ENCODE measurements at places on chromosomes 2 and 18.
A peak's percentile ranks its signal among the peaks of the same experiment; 100 is the strongest.

DNA sequence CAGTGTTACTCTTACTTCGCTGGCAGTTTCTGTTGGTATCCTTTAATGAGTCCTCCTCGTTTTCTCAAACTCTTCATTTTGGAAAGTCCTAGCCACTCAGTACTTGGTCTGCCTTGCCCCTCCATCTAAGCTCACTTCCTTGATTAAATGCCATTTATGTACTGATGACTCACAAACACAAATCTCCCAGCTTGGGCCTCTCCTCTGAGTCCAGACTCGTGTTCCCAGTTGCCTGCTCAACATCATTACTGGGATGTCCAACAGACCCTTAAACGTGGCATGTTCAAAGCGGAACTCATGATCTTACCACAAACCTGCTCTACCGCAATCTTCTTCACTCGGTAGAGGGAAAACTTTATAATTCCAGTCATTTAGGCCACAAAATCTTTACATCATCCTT, 13.8 kb upstream of the CCDC68 start:
- DNase-seq, result no peak

DNA sequence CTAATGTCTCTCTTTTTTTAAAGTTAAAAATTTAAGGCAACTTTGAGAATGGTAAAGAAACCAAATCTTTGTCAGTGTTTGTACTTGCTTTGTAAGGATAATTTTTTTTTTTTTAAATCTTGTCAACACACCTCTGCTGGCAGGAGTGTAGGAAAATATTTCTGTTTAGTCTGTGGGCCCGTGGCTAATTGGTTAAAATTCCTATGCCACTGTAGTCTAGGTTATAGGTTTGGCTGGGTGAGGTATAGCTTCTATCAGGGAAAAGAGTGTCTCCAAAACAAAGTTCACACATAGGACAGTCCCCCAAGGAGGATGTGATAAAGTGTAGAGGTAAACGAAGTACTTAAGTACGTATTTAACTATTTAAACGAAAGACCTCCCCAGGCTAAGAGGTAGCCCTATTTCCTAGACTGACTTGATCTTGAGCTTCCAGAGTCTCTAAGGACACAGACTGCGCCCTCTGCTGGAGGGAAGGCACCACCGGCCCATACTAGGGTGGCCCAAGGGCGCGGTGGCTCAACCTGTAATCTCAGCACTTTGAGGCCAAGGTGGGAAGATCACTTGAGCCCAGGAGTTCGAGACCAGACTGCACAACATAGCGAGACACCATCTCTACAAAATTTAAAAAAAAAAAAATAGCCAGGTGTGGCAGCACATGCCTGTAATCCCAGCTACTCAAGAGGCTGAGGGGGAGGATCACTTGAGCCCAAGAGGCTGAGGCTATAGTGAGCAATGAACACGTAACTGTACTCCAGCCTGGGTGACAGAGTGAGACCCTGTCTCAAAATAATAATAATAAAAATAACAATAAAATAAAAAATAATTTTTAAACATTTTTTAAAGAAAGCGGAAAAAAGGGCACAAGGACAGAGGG, 8.9 kb downstream of the TEX44 start:
- DNase-seq, result no peak

GRCh38 chr2:234476766-234477165, 20.1 kb downstream of the ARL4C start:
- no peak for DNase-seq

DNA sequence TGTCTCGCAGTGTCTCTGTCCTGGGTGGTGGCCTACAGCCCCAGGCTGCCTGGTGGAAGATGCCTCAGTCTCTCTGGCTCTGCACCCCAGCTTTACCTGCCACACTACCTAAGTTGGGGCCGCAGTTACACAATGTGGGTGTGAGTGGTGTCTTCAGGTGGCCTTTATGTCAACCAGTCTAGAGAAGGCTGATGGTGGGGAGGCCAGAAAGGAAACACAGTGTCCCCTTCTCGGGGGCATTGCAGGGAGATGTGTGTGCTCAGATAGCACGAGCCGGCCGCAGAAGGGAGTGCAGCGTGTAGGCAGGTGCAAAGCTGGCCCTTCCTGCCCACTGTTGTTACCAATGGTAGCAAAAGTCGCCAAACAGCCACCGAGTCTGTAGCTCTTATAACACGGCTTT, 216.1 kb downstream of the SH3RF3 start:
- no peak for DNase-seq

DNA sequence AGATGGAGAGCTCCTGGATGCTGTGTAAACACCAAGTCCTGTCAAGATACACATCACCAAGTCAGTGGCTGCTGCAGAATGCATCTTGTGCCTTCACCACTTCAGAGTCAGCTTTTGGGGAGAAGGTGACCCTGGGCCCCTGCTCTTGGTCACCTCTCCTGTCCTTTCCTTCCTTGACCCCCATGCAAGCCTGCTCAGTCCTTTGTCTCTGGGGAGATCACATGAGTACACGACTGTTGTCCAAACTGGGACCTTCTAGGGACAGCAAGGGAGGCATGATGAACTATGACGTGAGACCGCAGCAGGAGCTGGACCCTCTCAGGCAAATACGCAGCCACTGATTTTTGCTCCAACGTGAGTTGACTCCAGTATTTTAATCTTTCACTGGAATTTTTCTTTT, 706.9 kb upstream of the ID2 start:
- no peak for DNase-seq

DNA sequence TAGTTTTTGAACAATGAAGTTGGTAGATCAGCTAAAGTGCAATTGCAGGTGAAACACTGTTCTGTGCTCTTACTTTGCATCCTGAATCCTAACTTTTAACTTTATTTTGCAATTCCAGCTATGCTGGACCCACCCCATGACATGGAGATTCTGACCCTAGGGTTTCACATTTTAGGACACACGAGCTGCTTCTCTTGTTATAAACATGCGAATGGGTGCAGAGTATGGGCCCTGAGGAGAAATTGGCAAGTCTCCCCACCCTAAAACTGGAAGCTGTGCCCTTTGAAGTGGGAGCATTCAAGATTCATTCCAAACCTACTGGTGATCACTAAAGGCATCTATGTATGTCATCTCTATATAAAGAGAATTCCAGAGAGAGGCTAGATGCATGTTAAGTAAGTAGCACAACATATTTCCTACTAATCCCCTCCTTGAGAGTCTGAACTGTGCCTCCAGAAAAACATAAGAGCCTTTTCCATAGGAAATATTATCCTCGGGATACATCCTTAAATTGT, 794.3 kb upstream of the ZEB2 start:
- no peak for DNase-seq

GRCh38 chr2:54380670-54381069, 75.5 kb upstream of the SPTBN1 start:
- no peak for DNase-seq

DNA sequence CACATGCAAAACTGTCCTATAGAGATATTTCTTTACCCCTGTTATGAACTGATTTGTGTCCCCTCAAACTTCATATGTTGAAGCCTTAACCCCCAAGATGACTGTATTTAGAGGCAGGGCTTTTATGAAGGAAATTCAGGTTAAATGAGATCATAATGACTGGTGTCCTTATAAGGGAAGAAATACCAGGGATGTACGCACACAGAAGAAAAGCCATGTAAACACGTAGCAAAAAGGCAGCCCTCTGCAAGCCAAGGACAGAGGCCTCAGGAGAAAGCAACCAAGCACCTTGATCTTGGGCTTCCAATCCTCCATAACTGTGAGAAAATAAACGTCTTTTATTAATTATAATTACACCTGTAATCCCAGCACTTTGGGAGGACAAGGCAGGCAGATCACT, 101.3 kb upstream of the NDUFV2 start:
- no peak for DNase-seq

GRCh38 chr2:169090133-169090820, 20.9 kb downstream of the DHRS9 start:
- DNase-seq, result no peak

DNA sequence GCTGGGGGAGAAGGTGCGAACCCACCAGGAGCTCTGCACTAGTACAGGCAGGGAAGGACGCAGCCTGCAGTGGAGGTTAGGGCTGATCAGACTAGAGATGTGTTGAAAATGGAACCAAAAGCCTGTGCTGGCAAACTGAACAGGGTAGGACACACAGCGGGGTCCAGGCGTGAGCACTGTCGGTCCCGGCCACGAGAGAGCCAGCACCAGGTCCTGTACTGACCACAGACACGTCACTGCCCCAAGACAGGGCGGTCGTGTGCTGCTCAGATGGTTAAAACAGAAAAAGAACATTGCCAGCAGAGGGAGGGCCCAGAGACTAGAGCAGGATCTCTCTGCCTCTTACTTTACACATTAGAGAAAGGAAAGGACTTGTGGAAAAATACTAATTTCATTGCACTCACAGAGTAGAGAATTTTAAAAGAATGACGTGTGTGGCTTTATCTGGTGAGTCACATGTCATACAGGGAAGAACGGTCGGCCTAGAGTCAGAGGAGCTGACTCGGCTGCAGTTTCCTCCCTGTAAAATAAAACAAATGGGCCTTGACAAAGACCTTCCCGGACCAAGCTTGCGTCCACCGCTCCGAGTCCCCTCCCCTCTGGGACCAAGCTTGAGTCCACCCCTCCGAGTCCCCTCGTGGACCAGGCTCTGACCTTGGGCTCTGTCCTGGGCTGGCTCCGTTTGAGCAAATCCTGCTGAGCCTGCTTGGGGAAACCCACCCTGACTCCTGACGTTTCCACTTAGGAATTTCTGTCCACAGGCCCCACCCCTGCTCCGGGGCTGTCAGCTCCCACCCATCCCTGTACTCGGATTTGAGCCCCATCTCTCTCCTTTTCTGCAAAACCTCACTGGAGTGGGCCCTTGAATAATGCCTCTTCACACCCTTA, 16.7 kb upstream of the ADI1 start:
- DNase-seq, result peak; percentile 54

GRCh38 chr2:201223089-201224073, 37.0 kb upstream of the CASP8 start:
- no peak for DNase-seq

DNA sequence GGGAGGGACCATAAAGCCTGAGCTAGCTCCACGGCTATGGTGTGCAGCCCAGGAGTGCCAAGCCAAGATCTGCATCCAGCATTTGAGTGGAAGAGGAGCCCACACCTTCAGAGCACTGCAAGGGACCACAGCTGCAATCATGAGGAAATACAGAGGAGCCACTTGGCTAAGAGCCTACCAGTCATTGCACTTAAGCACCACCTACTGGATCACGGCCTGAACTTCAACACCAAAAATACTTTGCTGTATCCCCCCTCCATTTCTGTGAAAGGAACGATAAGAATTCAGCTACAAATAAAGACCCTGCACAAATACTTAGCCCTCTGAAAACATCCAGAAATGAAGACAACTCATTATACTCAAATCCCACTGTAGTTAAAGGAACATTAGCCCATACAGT, 545.3 kb downstream of the TSN start:
- no peak for DNase-seq

DNA sequence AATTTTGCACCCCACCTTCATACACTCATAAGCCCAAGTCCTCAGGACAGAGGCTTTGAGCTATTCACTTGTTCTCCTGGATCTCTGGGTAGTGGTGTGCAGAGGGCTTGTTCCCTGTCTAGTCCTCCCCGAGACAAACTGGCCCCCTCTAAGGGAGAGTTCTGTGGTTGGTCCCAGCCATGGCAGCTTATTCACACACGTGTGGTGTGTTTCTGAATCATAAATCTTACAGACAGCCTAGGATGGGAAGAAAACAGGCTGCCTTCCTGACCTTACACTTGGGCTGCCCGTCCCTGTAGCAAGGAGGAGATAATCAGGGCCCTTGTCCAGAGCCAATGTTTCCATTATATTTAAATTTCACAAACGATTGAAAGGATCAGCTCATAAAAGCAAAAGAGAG, 255.0 kb downstream of the CLIP4 start:
- DNase-seq, result no peak

DNA sequence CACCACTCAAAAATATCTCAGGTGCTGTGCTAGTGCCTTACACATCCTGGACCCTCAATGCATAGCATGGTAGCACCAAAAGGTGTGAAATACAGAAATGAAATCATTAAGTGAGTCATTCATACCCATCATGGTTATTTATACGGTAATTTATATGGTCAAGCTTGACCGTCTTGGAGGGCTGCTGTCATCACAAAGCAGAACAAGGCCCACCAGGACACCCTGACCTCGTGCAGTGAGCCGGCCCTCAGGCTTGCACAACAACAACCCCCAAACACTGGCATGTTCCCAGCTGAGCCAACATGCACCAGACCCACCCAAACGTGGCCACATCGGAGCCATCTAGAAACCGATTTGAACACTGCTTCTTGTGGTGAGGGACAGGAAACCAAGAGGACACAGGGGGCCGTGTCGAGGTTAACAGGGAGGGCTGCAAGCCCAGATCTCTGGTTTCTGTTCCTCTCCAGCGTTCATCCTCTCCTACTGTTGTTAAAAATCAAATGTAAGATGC, 378.5 kb upstream of the ID2 start:
- no peak for DNase-seq

- peak; percentile 23 for DNase-seq
Measured at GRCh38 chr2:96315400-96316071, 9.6 kb upstream of the ITPRIPL1 start.

GRCh38 chr2:81093031-81093430, 788.5 kb upstream of the LRRTM1 start:
- no peak for DNase-seq
